Right cardiac atrium (tissue), 5 donors: ENCODE measurements at places on chromosomes 3 and 15. TPM values are rescaled to one million over a fixed set of nuclear protein-coding genes. Genes with fewer than 3 reads are reported as not detected.

- DNase-seq: no peak
Measured at GRCh38 chr3:17213102-17213501, 328.3 kb downstream of the PLCL2 start.

DNA sequence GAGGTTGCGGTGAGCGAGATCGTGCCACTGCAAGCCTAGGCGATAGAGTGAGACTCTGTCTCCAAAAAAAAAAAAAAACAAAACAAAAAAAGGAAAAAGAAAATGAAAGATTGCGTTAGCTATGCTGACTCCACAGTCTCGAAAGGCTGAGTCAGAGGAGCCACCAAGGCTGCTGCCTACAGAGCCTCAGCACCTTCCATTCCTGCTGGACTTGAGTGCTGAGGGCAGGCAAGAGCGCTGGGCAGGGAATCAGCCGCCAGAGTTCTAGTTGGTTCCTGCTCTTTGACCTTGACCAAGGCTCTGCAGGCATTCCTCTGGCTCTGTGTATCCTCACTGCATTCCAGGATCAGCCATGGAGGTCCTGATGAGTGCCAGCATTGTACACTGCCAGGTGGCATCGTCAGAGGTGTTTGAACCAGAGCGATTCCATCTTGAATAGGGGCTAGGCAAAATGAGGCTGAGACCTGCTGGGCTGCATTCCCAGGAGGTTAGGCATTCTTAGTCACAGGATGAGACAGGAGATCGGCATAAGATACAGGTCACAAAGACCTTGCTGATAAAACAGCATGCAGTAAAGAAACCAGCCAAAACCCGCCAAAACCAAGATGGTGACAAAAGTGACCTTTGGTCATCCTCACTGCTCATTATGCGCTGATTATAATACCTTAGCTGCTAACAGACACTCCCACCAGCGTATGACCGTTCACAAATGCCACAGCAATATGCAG, 5.9 kb downstream of the MESP2 start:
- no peak for DNase-seq

GRCh38 chr3:130699765-130700164, 46.9 kb downstream of the PIK3R4 start:
- DNase-seq: no peak

GRCh38 chr3:56826831-56827722, 25.3 kb upstream of the ARHGEF3 start:
- DNase-seq: no peak

- peak; percentile 57 for DNase-seq
Measured at GRCh38 chr15:68553994-68554720, 24.6 kb upstream of the CORO2B start.

Gene CSPG5
- 0.85 TPM for total RNA-seq

GRCh38 chr3:148992027-148992634, 791 bp downstream of the GYG1 start:
- peak; percentile 68 for DNase-seq

Gene TNIK
- 17.1 TPM for total RNA-seq

DNA sequence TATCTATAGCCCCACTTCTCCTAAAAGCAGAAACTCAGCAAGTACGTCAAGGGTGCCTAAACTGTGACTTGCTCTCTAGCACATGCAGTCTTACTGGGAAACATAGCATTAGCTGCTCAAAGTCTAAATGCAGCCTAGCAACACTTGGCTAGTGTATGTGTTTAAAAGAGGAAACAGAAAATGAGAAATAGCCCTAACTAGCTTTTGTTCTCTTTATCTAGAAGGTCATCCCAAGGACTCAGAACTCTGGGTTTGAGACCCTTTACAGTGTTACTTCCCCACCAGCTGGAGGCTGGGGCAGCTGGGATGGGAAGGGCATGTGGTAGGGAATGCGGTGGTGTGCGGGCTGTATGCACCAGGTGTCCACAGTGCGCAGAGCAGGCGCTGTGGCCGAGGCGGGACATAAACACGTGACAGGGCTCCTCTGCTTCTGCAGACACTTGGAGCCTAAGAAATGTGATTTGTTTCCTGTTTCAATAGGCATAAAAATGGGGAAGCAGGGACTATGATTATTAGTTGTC, 13.3 kb downstream of the ETV5 start:
- peak; percentile 75 for DNase-seq

DNA sequence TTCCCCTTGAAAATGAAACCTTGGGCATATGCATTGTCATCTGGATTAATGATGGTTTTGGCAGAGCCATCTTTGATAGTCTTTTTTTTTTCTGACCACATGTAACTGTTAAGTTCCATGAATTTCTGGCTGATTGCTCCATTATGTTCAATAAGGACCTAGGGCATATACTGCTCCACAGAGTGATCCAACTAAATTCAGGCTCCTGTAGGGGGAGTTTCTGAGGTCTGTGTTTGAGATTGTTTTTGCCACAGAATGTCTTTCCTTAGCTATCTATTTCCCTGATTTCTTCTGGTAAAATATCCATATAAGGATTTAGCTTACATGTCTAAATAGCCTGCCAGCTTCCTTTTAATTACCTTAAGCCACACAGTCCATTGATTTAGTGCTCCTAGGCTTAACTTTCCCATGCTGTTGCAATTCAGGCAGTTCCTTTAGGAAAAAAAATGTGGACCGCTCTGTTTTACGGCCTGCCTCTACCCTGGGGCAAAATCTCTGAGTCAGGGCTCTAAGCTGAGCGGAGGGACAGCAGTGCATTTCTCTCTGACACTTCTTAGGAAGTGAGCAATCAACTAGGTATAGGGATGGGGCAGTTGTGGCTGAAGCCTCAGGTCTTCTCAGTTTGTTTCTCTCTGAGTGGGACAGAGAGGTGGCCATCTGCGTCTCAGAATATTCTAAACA, 796.2 kb downstream of the NR2F2 start:
- no peak for DNase-seq

GRCh38 chr3:95711789-95712188, 1102.6 kb upstream of the EPHA6 start:
- no peak for DNase-seq

DNA sequence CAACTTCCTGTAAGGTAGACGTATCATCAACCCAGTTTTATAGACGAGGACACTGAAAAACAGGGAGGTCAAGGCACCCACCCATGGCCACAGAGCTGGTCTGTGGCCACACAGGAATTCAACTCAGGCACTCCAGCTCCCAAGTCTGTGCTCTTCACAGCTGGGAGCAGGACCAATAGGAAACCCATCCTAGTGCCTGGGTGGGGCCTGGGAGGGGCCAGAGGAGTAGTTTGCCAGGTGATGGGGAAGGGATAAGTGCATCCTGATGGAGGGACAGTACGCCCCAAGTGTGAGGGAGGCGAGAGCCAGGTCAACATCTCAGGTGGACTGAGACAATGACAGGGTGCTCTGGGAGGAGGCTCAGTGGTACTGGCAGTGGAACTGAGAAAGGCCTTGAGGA, 22.0 kb downstream of the KIF9 start:
- DNase-seq: no peak

Gene RYR3
- 0.06 TPM for total RNA-seq

GRCh38 chr3:9422712-9423424, 25.5 kb downstream of the SETD5 start:
- DNase-seq: peak; percentile 72

Gene DPPA2
- total RNA-seq: not detected

DNA sequence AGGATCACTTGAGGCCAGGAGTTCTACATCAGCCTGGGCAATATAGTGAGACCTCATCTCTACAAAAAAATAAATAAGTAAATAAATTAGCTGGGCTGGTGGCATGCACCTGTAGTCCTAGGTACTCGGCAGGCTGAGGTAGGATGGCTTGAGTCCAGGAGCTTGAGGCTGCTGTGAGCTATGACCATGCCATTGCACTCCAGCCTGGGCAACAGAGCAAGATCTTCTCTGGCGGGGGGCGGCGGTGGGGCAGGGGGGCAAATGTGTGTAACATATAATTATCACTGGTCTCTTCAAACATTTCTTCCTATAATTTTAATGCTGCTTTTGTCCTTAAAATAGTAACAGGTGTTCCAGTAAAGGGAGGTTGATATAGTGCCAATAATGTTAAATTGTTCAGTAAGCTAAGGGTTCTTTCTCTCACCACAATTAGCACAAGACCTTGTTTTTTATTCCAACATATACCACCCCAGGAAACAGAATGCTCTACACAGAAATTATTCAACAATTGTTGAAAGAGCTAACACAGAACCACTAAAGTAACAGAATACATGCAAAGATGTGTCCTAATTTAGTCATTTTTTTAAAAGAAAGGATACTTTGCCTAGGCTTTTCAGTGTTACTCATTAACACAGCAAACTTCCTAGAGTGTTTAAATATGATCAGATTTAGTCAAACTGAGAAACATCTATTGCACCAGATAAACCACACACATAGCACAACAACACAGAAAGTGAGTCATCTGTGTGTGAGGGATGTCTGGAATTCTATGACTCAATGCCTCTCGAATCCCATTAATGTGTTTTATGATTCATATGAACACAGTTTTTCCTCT, 29.1 kb downstream of the ANKRD28 start:
- peak; percentile 10 for DNase-seq

GRCh38 chr15:52225230-52225629, 34.0 kb upstream of the GNB5 start:
- DNase-seq: no peak
